ENCODE measurements at places on chromosomes 3 and 15.
A peak's percentile ranks its signal among the peaks of the same experiment; 100 is the strongest.

DNA sequence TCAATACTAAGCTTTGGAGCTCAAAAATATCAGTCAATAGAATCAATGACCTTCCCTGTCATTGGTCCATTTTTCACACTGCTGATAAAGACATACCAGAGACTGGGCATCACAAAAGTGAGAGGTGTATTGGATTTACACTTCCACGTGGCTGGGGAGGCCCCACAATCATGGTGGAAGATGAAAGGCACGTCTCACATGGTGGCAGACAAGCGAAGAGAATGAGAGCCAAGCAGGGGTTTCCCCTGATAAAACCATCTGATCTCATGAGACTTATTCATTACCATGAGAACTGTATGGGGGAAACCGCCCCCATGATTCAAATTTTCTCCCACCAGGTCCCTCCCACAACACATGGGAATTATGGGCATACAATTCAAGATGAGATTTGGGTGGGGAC lies 81.9 kb downstream of the ANXA2 start:
- DNase-seq, result no peak

- peak; percentile 45 for DNase-seq
These were observed 18.8 kb downstream of the NBEAL2 start for GRCh38 chr3:46998121-46998851.

- DNase-seq, result no peak
These were observed 86.2 kb downstream of the CMSS1 start for GRCh38 chr3:99903869-99904268.

GRCh38 chr3:127182431-127182830 lies 10.5 kb upstream of the PRR23E start:
- no peak for DNase-seq

DNA sequence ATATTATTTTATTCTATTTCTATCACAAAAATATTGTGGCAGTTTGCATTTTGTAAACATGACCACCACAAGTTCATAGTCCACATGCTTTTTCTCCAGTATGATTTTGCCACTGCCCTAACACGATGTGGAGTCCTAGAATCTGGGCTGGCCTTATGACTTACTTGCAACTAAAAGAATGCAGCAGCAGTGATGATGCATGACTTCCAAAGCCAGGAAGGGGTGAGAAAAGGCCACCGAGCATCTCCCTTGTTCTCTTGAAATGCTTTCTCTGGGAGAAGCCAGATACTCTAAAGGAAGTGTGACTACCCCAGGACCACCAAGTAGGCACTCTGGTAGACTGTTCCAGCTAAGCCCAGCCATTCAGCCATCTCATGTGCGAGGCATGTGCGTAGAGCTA lies 191.6 kb upstream of the MRPL3 start:
- no peak for DNase-seq

DNA sequence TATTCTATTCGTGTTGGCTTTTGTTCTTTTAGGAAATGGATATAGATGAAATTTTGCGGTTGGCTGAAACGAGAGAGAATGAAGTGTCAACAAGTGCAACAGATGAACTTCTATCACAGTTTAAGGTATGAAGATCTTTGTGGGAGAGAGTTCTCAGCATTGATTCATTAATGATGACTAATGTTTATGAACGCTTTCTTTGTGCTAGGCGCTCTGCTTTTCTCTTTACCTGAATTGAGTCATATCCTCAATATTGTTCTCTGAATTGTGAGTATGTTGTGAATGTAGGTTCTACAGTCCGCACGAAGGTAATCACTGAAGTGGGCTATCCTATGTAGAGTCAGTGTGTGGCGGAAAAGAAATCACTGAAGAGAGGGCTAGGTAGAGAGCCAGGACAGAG lies 81.2 kb downstream of the CHD2 start:
- no peak for DNase-seq

GRCh38 chr3:43287500-43287873 lies 1.1 kb downstream of the SNRK start:
- DNase-seq, result no peak

- no peak for DNase-seq
These were observed 142.3 kb downstream of the TMCO5A start for GRCh38 chr15:38076786-38077185.

DNA sequence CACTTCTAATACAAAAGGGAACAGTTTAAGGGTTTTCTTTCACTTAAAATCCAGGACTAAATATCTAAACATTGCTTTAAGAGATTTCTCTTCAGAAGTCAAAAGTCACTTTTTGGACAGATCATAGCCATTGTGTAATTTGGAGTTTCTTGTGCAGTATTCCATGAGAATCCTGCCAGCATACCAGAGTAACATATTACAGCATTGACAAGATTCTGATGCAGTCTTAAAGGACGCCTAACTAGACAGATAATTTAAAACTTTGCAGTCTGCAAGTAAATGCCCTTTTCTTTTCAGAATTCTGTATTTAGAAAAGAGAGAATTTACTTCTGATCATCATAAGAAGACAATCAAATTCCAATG lies 17.5 kb upstream of the IGSF10 start:
- DNase-seq, result no peak

- no peak for DNase-seq
These were observed 198.7 kb upstream of the CHRNA7 start for GRCh38 chr15:31831596-31831995.

DNA sequence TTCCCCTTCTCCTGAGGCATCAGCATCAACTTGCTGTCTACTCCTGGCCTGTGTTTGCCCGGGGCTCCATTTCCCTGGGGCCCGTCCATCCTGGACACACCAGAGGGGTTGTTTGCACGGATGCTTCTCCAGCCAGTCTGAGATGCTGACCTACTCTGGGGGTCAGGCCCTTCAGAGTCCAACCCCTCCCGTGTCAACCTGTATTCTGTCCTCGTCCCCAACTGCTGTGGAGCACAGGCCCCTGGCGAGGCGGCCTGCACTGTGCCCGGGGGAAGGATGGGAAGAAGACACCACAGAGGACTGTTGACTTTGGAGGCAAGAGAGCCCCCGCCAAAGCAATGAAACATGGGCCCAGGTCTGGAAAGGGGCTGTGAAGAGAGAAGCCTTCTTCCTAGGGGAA lies 25.8 kb downstream of the ALS2CL start:
- DNase-seq, result no peak

DNA sequence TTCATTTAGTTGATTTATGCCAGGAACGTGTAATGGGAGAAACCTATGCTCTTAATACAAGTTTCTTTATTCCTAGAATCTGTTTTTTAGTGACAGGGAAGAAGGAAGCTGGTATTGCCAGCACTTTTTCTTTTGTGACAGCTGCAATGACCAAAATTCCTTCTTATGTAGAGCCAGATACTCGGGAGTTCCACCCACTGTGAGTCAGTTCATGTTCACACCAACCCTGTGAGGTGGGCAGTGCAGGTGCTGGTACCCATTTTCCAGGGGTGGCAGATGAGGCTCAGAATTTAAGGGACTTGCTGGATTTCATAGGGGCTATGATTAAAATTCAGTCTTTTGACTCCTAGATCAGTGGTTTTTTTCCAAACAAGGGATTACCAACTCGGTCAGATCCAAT lies 34.7 kb downstream of the OXNAD1 start:
- DNase-seq, result no peak

- DNase-seq, result no peak
These were observed 73.0 kb upstream of the ADPGK start for GRCh38 chr15:72856549-72857040.

GRCh38 chr15:85073556-85074194 lies 92.0 kb downstream of the PDE8A start:
- no peak for DNase-seq

GRCh38 chr3:127150513-127151250 lies 42.2 kb upstream of the PRR23E start:
- DNase-seq, result no peak

GRCh38 chr3:111585217-111585616 lies 9.9 kb downstream of the ZBED2 start:
- DNase-seq, result no peak

DNA sequence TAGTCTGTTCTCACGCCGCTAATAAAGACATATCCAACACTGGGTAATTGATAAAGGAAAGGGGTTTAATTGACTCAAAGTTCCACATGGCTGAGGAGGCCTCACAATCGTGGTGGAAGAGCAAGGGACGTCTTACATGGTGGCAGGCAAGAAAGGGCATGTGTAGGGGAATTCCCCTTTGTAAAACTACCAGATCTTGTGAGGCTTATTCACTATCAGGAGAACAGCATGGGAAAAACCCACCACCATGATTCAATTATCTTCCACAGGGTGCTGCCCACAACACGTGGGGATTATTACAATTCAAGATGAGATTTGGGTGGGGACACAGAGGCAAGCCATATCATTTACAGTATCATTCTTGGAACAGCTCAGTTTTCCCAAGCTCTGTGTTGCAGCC lies 268.0 kb downstream of the SUCLG2 start:
- DNase-seq, result no peak

DNA sequence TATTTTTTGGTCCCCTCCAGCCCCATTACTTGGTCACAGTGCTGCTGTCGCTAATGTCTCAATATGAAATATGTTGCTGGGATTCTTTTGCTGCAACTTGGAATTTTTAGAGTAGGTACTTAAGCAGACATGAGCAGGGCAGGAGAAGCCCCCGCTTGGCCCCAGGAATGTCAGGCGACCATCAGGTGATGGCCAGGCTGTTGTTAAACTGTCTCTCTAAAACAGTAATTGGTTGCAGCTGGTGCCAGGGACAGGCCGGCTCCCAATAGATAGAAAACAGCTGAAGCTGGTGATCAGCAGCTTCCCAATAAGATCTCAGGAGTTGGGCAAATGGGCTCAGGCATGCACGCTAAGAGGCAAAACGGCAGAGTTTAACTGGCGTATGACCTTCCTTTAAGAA lies 329.9 kb upstream of the TBL1XR1 start:
- DNase-seq, result no peak

DNA sequence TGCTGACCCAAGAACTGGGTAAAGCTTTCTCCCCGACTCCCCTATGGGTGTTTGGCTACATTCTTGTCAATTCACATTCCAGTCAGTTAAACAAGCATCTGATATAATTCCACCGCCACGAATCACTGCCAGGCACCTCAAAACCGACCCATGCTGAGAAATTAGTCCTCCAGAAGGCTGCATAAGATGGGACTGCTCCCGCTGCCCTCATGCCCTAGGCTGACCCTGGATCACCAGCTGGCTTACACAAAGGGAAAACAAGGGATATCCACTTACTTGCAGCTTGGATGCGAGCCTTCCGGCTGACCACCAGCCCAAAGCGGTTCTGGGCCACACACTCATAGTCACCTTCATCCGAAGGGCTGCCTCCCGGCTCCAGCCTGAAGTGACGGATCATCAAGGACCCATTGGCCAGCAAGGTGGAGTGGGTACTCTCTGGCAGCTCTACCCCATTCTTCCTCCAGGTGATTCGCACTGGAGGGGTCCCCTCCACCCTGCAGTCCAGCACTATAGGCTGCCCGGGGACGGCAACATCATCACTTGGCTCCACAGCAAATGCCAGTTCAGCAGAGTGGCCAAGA lies 2.9 kb downstream of the IGDCC3 start:
- no peak for DNase-seq

- no peak for DNase-seq
These were observed 16.6 kb downstream of the CRYBG3 start for GRCh38 chr3:97838393-97838792.

- no peak for DNase-seq
These were observed 1.1 kb upstream of the GPR149 start for GRCh38 chr3:154431043-154431442.

GRCh38 chr3:127822041-127822681 lies at the start of gene MGLL:
MGLL (minus strand) TSS chr3:127822515; CDS start chr3:127822318, 197 bp downstream.
- DNase-seq, result no peak

GRCh38 chr3:31431321-31431720 lies 101.4 kb upstream of the STT3B start:
- no peak for DNase-seq

GRCh38 chr3:159907828-159908227 lies 80.8 kb upstream of the IL12A start:
- DNase-seq, result no peak

- no peak for DNase-seq
These were observed 25.0 kb downstream of the CTNNB1 start for GRCh38 chr3:41224120-41224806.

DNA sequence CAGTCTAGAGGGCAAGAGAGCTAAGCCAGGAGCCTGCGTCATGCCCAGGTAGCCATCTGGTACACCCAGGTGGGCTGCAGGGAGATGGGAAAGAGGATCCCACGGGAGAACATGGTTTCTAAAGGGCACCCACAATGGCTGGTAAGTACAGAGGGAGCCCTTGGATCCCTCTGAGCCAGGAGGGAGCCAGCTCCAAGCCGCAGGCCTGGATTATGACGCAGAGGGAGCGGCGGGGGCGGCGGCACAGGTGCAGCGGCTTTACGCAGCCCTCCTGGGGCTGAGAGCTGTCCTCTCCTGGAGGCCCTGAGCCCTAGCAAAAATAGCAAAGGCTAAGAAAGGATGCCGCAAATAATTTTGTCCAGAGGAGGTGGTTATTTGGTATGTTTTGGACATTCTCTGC lies 2.8 kb downstream of the CAV3 start:
- DNase-seq, result no peak

DNA sequence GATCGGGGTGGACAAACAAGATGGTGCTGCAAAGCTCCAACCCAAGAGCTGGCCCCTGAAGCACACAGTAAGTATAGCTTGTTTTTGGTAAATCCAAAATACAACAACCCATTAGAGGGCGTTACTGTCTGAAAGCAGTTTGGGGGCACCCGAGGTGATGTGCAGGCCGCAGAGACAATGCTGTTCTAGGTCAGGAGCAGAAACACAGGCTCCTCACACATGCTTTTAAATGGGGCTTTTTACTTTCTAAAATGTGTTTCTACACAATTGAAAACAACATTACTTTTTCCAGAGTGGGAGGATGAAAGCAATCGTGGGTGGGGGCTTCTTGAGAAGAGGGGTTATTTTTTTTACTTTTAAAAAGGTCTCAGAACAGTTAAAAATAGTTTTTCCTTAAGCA lies 1029.3 kb upstream of the CFAP20DC start:
- DNase-seq, result no peak

DNA sequence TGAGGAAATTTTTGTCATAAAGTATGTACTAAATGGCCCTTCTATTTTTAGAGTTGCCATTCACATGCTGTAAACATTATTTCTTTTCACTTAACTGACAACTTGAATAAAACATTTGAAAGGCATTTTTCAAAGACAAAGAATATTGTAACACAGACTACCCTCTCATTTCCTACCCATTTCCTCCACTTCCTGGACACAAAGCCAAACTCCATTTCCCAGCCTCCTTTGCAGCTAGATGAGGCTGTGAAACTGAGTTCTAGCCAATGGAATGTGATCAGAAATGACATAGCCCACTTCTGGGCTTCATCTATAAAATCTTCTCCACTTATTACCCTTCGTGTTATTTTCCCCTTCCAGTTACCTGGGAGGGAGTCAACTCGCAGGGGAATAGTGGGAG lies 288.9 kb upstream of the DPH6 start:
- DNase-seq, result no peak

- DNase-seq, result no peak
These were observed 557 bp downstream of the ELL3 start for GRCh38 chr15:43776101-43776717.

DNA sequence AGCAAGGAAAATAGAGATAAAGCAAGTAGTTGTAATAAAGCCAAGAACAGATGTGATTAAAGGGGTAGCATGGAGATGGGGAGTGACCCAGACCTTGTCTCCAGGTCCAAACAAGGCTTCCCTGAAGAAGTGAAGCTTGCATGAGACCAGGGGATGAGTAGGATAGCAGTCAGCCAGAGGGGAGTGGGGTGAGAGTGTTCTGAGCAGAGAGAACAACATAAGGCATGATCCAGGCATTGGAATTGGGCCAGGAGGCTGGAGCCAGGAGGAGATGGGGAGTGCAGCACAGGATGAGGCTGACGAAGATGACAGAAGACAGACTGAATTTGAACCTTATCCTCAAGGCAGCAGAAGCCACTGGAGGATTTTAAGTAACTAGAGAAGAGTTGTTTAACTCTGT lies 7.2 kb downstream of the TMOD2 start:
- no peak for DNase-seq

- no peak for DNase-seq
These were observed 547.0 kb downstream of the NSUN3 start for GRCh38 chr3:94609908-94610307.
